Left ventricle myocardium inferior (tissue), 1 donor: ENCODE measurements at places on chromosomes 16 and 17.

- H3K4me3 ChIP-seq: no peak overlapping the region
- no peak for DNase-seq
- H3K4me1 ChIP-seq: no peaks in the 10 kb centered on the region
- H3K36me3 ChIP-seq: no peaks in the 10 kb centered on the region
- H3K27ac ChIP-seq: no peak overlapping the region
- H3K27me3 ChIP-seq: peaks cover 14% of the 10 kb centered on the region
Observed at GRCh38 chr17:70813355-70813930, 644.1 kb downstream of the KCNJ2 start.

GRCh38 chr17:75854881-75855309 lies 240 bp downstream of the WBP2 start:
- H3K27me3 ChIP-seq: no peaks in the 10 kb centered on the region
- peaks cover 26% of the 10 kb centered on the region for H3K36me3 ChIP-seq
- peak overlapping the region; percentile 95 for H3K4me3 ChIP-seq
- peak; percentile 58 for DNase-seq

DNA sequence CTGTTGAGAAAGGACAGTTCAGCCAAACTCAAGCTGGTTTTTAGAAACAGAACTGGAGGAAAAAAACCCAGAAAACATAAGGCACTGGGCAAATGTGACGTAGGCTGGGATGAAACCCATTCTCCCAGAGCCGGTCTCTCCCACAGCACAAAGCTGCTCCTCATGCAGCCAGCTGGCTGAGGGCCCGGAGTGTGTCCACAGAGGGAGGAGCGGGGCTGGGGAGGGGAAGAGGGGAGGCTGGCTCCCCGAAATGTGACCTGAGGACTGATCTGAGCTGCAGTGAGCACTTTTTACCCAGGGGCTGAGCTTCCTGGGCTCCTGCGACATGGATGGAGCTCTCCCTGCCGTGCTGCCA lies 20.8 kb downstream of the FOXF1 start:
- H3K27me3 ChIP-seq: no peaks in the 10 kb centered on the region
- peaks cover 14% of the 10 kb centered on the region for H3K4me1 ChIP-seq
- peaks cover 27% of the 10 kb centered on the region for H3K36me3 ChIP-seq
- no peak overlapping the region for H3K4me3 ChIP-seq
- peak; percentile 67 for DNase-seq

DNA sequence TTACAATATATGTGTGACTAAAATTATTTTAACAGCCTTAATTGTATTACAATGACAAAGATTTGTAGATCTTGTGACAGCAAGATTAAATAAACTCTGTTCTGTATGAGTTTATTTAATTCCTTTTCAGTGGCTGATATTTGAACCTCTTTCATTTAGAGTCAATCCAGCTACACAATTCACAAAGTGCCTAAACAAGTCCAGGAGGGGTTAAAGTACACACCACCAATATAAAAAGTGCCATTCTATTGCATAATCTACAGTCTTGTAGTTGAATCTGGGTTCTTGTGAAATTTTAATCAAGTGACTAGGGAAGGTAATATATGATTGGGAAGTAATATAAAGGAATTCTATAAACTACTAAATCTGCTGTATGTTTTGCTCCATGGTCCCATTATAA lies 3.9 kb upstream of the NFAT5 start:
- H3K4me3 ChIP-seq: no peak overlapping the region
- no peak overlapping the region for H3K27ac ChIP-seq
- no peaks in the 10 kb centered on the region for H3K36me3 ChIP-seq

DNA sequence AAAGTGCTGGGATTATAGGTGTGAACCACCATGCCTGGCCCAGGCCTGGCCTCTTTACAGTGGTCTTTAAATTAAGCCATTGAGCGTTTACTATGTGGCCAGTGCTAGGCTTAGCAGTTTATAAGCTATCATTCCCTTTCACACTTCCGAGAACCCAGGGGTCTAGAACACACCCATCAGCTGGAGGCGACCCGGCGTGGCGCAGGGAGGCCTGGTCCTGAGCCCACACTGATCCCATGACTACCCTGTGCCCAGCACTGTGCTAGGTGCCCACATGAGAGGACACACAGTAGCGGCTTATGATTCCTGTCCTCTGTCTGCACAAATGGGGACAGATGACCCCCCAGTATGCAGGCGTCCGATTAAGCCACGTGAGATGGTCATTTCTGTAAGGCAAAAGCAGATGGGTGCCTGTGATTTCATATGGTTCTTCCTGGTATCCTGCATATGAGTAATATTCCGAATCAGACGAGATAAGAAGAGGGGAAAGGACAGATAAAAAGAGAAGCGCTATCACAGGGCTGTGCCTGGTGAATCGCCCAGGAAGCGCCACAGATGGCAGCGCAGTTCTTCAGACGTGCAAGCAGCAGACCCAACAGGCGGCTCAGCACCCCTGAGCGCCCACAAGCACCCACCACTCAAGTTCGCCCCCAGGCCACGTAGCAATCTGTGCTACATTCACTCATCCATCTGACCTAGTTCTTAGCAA lies 5.3 kb downstream of the OSGIN1 start:
- H3K4me3 ChIP-seq: no peak overlapping the region
- peak overlapping the region; percentile 80 for H3K27ac ChIP-seq
- H3K27me3 ChIP-seq: no peaks in the 10 kb centered on the region

DNA sequence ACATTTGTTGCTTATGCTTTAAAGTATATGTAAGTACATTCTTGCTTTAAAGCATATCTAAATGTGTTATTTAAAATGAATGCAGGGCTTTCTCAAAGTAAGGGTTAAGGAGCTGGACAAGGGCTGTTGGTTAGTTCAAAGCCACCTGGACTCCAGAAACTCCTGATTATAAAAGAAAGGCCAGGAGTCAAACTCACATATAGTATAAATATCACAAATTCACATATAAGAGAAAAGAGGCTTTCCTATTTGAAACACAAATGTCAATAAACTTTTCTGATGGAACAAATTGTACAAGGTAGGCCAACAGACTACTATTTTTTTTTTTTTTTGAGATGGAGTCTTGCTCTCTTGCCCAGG lies 84.5 kb upstream of the CORO6 start:
- no peaks in the 10 kb centered on the region for H3K27me3 ChIP-seq
- peaks cover 90% of the 10 kb centered on the region for H3K4me1 ChIP-seq
- no peak overlapping the region for H3K4me3 ChIP-seq
- H3K27ac ChIP-seq: peak overlapping the region; percentile 74

DNA sequence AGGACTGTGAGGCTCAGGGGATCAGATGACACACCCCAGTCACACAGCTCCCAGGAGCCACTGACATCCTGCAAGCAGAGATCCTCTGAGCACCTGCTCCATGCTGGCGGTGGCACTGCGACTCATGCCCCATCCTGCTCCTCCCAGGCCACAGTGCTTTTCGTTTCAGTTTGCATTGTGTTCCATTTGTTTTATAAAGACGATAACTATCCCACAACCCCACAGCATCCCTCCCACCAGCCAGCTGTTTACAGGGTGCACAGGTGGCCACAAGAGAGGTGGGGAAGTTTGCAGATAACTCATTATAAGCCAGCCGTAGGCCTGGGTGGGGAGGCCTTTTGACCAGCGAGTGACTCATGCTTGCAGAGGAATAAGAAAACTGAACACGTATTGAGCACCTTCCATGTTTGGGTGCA lies 28.2 kb downstream of the BCO1 start:
- H3K4me3 ChIP-seq: no peak overlapping the region
- H3K27me3 ChIP-seq: no peaks in the 10 kb centered on the region
- peaks cover 22% of the 10 kb centered on the region for H3K4me1 ChIP-seq
- peak overlapping the region; percentile 65 for H3K27ac ChIP-seq

GRCh38 chr16:79089735-79090284 lies 510.7 kb downstream of the MAF start:
- H3K36me3 ChIP-seq: no peaks in the 10 kb centered on the region
- no peaks in the 10 kb centered on the region for H3K27me3 ChIP-seq
- DNase-seq: no peak
- H3K27ac ChIP-seq: no peak overlapping the region
- H3K4me3 ChIP-seq: peak overlapping the region; percentile 25

GRCh38 chr17:68297195-68297594 lies 5.9 kb downstream of the ARSG start:
- peaks cover 44% of the 10 kb centered on the region for H3K27me3 ChIP-seq
- H3K27ac ChIP-seq: no peak overlapping the region
- no peaks in the 10 kb centered on the region for H3K36me3 ChIP-seq
- no peak for DNase-seq
- no peak overlapping the region for H3K4me3 ChIP-seq

DNA sequence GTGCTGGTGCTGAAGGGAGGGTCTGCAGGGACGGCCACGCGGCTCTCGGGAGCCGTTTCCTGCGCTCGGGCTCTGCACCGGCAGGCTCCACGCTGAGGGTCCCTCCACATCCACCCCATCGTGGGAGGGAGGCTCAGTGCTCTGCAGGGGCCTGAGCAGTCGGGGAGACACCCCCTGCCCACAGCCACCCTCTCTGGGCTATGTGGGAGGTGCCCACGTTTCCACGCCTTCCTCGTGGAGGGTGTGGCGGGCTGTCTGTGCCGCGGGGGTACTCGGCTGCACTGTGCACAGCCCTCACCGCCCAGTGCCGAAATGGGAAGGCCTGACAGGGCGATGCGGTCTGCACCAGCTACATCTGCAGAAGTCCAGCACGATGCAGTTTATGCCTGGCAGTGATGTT lies 25.5 kb upstream of the ZNF750 start:
- H3K27me3 ChIP-seq: no peaks in the 10 kb centered on the region
- no peak for DNase-seq
- peaks cover 58% of the 10 kb centered on the region for H3K4me1 ChIP-seq
- H3K4me3 ChIP-seq: no peak overlapping the region

- H3K27me3 ChIP-seq: no peaks in the 10 kb centered on the region
- DNase-seq: no peak
- no peak overlapping the region for H3K27ac ChIP-seq
- H3K4me1 ChIP-seq: peaks cover 65% of the 10 kb centered on the region
- H3K36me3 ChIP-seq: no peaks in the 10 kb centered on the region
Observed at GRCh38 chr16:717450-718245, 2.7 kb downstream of the METRN start.

GRCh38 chr17:80474231-80474960 lies 2.0 kb downstream of the NPTX1 start:
- H3K36me3 ChIP-seq: no peaks in the 10 kb centered on the region
- peaks cover 46% of the 10 kb centered on the region for H3K4me1 ChIP-seq
- peaks cover 100% of the 10 kb centered on the region for H3K27me3 ChIP-seq
- DNase-seq: no peak
- H3K27ac ChIP-seq: no peak overlapping the region
- H3K4me3 ChIP-seq: no peak overlapping the region

GRCh38 chr17:82900741-82901140 lies 60.9 kb upstream of the ZNF750 start:
- no peak overlapping the region for H3K4me3 ChIP-seq
- H3K36me3 ChIP-seq: peaks cover 47% of the 10 kb centered on the region
- DNase-seq: no peak
- no peak overlapping the region for H3K27ac ChIP-seq

GRCh38 chr16:25013751-25014499 lies 1.2 kb downstream of the ARHGAP17 start:
- H3K27me3 ChIP-seq: no peaks in the 10 kb centered on the region
- H3K4me1 ChIP-seq: peaks cover 65% of the 10 kb centered on the region
- H3K27ac ChIP-seq: peak overlapping the region; percentile 97
- peaks cover 5% of the 10 kb centered on the region for H3K36me3 ChIP-seq
- no peak for DNase-seq
- peak overlapping the region; percentile 87 for H3K4me3 ChIP-seq

DNA sequence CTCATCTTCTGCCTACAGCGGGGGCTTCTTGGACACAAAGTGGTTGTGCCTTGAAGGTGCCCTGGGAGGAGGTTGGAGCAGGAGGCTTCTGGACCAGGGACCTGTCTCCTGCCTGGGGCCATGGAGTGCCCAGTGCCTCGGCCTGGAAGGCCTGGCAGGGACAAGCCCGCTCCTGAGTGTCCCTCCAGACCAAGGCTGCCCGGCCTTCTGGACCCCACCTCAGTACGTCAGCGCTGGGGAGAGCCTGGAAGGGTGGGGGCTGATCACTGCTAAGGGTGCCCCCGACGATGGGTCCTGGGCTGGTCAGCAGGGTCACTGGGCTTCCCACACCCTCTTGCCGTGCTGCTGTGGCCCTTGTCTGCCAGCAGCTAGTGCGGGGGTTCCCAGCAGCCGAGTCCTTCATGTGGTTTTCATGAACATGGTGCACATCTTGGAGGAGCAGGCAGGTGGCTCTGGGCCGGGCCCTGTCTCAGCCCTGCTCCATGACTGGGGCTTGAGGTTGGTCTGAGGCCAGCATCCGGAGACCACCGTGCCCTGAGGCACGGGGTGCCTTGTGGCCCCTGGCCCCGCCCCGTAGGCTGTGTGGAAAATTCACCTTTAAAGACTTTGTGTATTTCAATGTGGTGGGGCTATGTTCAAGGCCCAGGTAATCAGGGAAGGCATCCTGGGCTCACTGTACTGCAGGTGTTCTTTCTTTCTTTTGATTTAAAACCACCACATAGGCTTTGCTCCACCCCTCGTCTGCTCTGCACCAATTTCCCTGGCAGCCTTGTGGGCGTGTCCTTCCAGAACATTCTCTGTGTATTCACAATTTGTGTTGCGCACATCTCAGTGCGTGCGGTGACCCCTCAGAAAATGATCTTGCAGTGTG lies 22.4 kb downstream of the MGRN1 start:
- peaks cover 25% of the 10 kb centered on the region for H3K36me3 ChIP-seq
- no peak for DNase-seq
- H3K27me3 ChIP-seq: no peaks in the 10 kb centered on the region
- no peaks in the 10 kb centered on the region for H3K4me1 ChIP-seq

- H3K27me3 ChIP-seq: no peaks in the 10 kb centered on the region
- H3K36me3 ChIP-seq: no peaks in the 10 kb centered on the region
- no peak for DNase-seq
- no peaks in the 10 kb centered on the region for H3K4me1 ChIP-seq
Observed at GRCh38 chr17:59165933-59166342, 10.4 kb downstream of the PRR11 start.

DNA sequence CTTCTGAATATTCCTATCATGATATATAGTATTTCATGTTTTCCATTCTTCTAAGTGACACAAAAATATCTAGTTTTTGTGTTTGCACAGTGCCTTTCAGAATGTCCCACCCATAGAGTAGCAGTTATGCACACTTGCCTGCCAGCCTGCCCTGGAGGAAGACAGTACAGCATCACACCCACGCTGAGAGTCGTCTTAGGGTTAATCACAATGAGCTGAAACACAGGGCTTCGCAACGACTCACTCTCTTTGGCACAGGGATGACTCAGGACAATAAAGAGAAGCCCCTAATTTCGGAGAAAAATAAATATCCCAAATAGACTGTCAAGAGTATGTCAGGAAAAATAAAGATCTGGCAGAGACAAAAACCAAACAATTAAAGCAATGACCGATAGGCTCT lies 11.6 kb upstream of the NDUFAB1 start:
- no peak overlapping the region for H3K27ac ChIP-seq
- no peak for DNase-seq
- no peaks in the 10 kb centered on the region for H3K27me3 ChIP-seq
- H3K4me1 ChIP-seq: peaks cover 2% of the 10 kb centered on the region
- H3K36me3 ChIP-seq: peaks cover 84% of the 10 kb centered on the region

GRCh38 chr16:76910931-76911330 lies 280.1 kb upstream of the MON1B start:
- DNase-seq: no peak
- no peaks in the 10 kb centered on the region for H3K4me1 ChIP-seq
- no peak overlapping the region for H3K27ac ChIP-seq
- H3K36me3 ChIP-seq: no peaks in the 10 kb centered on the region
- no peaks in the 10 kb centered on the region for H3K27me3 ChIP-seq
- no peak overlapping the region for H3K4me3 ChIP-seq

- peak overlapping the region; percentile 40 for H3K27ac ChIP-seq
- H3K4me3 ChIP-seq: no peak overlapping the region
- peaks cover 77% of the 10 kb centered on the region for H3K36me3 ChIP-seq
- DNase-seq: no peak
Observed at GRCh38 chr16:57167953-57168352, 17.9 kb downstream of the PSME3IP1 start.

GRCh38 chr17:57999496-58000017 lies 7.5 kb downstream of the SRSF1 start:
- no peaks in the 10 kb centered on the region for H3K27me3 ChIP-seq
- peaks cover 60% of the 10 kb centered on the region for H3K4me1 ChIP-seq
- H3K4me3 ChIP-seq: no peak overlapping the region
- no peak for DNase-seq
